ENCODE measurements at places on chromosomes 3 and 15. TPM values are rescaled to one million over a fixed set of nuclear protein-coding genes. Genes with fewer than 3 reads are reported as not detected.

Gene CPN2
- not detected for total RNA-seq

Gene CYP8B1
- total RNA-seq = not detected

Gene GOLGA8Q
- total RNA-seq = 0.10 TPM

Gene SATB1
- total RNA-seq = 11.4 TPM

Gene SLC33A1
- 36.3 TPM for total RNA-seq

Gene NEK11
- 2.8 TPM for total RNA-seq

Gene EBLN2
- 1.6 TPM for total RNA-seq

Gene TMEM266
- 0.08 TPM for total RNA-seq

Gene GP5
- total RNA-seq = not detected

Gene FBXW12
- not detected for total RNA-seq

Gene DAZL
- 0.07 TPM for total RNA-seq

Gene AP3B2
- total RNA-seq = not detected

Gene TRIM59
- total RNA-seq = 13.3 TPM

Gene SLC22A14
- total RNA-seq = not detected

Gene CX3CR1
- total RNA-seq = not detected
